Kidney epithelial cell (primary cell): ENCODE measurements at places on chromosomes 13 and 19. TPM values are rescaled to one million over a fixed set of nuclear protein-coding genes. Genes with fewer than 3 reads are reported as not detected.

DNA sequence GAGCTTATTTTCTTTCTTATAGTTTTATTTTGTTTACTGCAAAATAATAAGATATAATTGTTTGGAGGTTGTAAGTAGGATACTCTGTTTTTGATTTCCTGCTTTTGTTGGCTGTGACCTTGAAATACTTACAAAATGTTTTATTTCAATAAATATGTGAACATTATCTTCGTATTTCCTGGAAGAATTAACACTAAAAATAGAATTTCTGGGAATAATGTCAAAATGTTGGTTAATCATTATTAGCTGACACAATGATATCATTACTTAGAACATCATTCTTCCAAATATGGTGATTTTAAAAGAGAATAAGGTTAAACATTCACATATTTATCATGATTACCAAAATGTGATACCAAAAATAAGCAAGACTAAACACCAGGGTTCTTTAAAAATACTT is 1148.6 kb upstream of the PRR20A start:
- DNase-seq = no peak

- no peak for DNase-seq
Measured at GRCh38 chr19:3060857-3061181, 1.5 kb downstream of the TLE5 start.

- DNase-seq = no peak
Measured at GRCh38 chr13:92745258-92745657, 481.3 kb upstream of the GPC6 start.

DNA sequence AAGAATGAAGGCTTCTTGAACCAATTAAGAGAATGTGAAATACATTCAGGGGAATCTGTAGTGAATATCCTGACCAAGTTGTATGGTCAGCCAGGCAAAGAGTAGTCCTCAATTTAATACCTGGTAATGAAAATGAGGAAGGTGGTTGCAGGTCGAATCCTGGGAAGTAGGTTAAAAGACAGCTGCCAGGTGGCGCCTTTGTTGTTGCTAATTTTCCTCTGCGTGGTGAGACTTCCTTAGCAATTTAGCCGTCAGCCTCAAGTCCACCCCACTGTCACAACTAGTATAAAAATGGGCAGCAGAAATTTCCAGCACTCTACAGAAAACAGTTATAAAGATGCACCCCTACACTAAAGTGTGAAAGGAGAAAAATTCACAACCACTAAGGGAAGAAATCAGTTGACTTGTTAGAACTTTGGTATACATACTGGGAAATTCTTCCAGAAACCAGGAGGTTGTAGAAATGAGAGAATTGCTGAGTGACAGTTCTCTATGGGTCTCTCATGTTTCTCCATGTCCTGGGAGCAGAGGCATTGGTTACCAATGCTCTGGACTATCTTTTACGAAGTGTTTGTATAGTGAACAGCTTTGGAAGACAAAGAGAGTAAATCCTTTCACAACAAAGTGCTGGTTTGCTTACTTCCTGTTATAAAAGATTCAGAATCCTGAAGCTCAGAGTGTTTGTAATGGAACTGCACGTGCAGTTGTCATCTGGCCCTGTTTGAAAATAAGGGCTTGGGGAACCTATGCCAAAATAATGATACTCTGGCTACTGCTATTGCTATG is 235.9 kb downstream of the NHLRC3 start:
- no peak for DNase-seq

GRCh38 chr13:78198821-78199220 is 280.2 kb upstream of the EDNRB start:
- no peak for DNase-seq

DNA sequence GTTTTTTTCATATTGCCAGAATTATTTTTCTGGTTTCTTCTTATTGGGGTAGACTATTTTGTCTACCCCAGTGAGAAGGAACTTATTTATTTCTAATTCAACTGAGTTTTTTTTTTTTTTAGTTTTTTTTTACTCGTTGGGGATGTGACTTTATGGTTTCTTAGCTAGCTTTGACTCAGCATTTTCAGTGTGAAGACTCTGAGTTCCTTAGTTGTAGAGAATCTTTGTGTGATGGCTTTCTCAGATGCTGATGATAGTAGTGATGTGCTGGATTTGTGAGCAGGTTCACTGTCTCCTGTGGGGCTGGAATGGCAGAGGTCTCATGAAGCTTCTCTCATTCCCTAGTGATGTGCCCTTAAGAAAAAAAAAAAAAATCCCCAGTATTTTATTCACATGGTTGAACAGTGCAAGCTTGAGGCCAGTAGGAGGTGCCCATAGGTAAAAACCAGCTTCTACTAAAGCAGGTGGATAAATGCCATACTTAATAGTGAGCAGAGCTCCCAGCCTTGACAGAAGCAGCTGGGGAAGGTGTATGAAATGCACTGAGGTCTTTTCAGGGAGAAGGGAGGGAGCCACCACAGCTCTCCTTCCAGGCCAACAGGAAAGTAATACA is 106.2 kb upstream of the KLF5 start:
- no peak for DNase-seq

DNA sequence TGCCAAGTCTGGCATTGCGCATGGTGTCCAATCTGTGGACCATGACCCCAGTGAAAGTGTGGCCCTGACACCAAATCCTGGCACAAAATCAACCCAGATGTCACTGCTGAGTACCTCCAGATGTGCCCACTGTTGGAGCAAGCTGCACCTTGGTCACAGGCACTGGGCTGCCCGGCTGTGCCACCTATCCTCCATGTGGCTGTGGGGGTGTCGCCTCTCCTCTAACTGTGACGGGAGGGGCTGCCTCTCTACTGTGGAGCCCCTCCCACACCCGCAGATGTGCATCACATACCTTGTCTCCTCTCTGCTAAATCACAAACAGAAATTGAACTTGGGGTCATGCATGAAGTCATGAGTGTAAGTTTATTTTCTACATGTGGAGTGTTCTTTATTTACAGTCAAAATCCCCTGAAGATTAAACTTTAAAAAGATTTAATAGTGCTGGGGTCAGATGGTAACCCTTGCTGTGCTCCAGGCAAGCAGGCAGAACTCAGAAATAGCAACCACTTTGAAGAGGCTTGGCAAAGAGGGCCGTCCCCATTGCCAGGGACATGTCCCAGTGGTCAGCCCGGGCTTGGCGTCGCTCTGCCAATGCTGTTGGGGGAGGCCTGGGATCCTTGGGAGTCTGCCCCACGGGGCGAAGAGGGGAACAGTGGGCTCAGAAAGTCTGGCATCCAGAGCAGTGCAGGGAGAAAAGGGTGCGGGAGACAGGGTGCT is 46.4 kb upstream of the ZNF536 start:
- DNase-seq = no peak

DNA sequence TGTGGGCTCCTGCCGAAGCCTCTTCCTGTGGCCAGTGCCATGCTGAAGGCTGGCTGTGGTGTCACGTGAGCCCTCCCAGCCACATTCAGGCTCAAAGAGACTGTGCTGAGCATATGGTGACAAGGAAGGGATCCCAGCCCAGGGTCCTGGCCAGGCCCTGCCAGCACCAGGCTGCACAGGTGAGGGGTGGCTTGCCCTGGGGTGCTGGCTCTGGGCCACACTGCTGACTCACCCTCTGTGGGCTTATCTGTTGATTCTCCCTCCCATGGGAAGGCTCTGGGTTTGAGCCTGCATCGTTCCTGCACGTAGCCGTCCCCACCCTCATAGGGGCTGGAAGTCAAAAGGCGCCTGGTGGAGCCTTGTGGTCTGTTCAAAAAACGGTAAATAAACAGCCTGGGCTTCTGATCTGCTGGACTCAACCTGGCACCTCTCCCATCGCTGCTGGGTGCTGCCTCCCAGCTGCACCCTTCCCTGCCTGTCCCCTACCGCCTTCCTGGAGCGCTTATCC is 31.1 kb downstream of the DNM2 start:
- no peak for DNase-seq

Gene TTC9B
- not detected in 2 replicates for total RNA-seq

Gene ZNF577
- 4.0 and 10.2 TPM in 2 replicates for total RNA-seq

Gene SLITRK6
- total RNA-seq = not detected in 2 replicates

Gene EBPL
- total RNA-seq = 51.7 and 67.2 TPM in 2 replicates
